Esophagus squamous epithelium (tissue), 5 donors: ENCODE measurements at places on chromosomes 3 and 15.
A peak's percentile ranks its signal among the peaks of the same experiment; 100 is the strongest.

GRCh38 chr3:187648177-187648576 is 22.0 kb downstream of the SST start:
- DNase-seq, result no peak

DNA sequence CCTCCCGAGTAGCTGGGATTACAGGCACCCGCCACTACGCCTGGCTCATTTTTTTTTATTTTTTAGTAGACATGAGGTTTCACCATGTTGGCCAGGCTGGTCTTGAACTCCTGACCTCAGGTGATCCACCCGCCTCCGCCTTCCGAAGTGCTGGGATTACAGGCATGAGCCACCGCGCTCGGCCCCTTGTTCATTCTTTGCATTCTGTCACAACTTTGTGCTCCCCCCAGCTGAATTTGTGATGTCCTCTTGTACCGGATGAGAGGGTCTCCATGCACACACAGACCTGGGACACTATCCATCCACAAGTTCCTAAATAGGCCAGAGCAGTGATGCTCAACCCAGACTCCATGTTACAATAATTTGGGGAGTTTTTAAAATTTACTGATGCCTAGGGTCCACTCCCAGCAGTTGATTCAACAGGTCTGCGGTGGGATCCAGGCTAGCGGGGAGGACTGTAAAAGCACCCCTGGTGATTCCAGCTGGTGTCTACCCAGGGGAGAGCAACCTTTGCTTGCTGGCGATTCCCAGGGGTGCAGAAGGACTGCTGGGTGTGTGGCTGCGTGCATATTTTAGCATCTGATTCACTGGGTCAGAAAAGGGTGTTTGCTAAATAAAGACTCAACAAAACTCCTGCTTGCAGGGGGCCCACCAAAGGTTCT is 1.0 kb downstream of the RASSF1 start:
- no peak for DNase-seq

- DNase-seq, result no peak
These were observed 17.7 kb downstream of the TTC21A start for GRCh38 chr3:39124876-39125840.

DNA sequence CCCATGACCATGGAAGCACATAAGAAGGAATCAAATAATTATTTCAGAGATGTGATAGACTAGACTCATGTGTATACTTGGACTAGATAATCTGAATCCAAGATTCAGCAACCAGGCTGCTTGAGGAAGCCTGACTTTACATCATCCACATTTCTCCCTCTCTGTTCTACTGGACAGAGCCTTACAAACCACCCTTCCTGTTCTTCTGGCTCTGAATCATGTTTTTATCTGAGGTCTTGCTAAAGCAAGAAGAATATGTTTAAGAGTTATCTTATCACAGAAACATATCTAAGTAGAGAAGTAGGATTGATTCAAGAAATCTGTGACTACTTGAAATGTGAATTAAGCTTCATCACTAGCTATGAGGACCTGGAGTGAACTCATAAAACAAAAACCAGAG is 71.1 kb upstream of the SLC24A5 start:
- no peak for DNase-seq

GRCh38 chr3:186930641-186931531 is 560 bp downstream of the ST6GAL1 start:
- DNase-seq, result peak; percentile 22

DNA sequence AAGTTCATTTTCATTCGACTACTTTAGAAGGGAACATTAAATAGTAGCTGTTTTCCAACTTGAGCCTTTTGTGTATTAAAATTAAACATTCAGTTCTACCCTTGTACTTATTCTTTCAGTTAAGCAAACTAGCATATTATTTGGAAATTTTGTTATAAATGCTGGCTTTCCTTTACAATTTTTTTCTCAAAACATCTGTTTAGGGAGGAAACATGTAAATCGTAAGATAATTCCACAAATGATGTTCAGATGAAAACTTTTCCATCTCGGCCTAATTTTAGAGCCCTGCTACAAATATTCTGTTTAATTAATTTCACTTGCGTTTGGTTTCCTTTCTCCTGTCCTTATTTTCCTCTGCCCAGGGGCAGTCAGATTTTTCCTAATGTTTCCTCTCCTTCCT is 476.2 kb upstream of the RGMA start:
- DNase-seq, result no peak

- DNase-seq, result no peak
These were observed 33.8 kb upstream of the TFRC start for GRCh38 chr3:196115678-196116083.

DNA sequence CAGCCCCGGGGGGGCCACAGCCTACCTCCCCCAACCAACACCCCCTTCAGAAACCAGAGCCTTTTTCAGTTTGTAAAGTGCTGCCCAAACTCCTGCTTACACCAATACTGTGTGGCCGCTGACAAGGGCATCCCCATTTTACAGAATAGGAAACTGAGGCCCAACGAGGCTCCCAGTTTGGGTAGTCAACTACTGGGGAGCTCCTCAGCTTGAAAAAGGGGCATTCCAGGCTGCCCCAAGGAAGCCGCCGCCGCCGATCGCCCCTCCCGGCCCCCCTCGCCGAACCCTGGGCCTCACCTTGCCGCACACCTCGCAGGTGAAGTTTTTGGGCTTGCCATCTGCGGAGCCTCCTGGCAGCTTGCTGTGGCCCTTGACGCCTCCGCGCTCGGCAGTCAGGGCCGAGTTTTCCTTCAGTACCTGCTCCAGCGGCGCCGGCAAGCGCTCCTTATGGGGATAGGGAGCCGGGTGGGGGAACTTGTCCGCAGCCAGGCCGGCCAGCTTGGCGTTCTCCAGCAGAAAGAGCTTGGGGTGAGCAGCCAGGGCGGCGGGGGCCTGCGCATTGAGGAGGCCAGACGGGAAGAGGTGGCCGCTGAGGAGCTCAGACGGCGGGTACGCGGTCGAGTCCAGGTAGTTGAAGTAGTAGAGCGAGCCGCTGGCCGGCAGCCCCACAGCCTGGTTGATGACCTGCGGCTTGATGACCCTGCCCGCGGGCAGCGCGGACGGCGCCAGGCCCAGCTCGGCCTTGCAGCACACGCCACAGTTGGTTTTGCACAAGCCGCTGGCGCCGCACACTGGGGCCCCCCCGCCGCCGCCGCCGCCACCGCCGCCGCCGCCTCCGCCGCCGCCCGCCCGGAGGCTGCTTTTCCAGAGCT is 1.4 kb downstream of the FEZF2 start:
- DNase-seq, result no peak

GRCh38 chr3:59052803-59053411 is 3.1 kb upstream of the CFAP20DC start:
- DNase-seq, result no peak

DNA sequence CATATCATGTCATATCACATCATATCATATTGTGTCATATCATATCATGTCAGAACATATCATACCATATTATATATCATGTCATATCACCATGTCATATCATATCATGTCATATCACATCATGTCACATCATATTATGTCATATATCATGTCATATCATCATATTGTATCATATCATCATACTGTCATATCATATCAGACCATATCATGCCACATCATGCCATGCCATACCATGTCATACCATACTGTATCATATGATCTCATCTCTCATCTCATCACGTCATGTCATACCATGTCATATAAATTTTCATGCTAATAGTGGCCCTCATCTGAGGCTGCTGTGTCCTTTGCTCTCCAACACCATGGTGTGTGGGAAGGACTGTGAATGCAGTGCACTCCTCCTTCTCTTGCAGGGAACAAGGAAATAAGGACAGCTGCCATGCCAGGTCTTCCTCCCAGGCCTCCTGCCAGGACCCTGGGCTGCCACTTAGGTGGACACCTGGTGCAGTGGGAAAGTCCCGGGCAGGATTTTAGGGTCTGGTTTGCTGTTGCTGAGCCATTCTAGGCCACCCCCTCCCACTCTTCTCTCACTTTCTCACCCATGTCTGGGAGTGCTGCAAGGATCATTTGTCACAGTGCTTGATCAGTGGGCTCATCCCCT is 72.4 kb upstream of the TRPM1 start:
- no peak for DNase-seq

GRCh38 chr3:37210230-37210629 is 35.8 kb upstream of the LRRFIP2 start:
- DNase-seq, result no peak

DNA sequence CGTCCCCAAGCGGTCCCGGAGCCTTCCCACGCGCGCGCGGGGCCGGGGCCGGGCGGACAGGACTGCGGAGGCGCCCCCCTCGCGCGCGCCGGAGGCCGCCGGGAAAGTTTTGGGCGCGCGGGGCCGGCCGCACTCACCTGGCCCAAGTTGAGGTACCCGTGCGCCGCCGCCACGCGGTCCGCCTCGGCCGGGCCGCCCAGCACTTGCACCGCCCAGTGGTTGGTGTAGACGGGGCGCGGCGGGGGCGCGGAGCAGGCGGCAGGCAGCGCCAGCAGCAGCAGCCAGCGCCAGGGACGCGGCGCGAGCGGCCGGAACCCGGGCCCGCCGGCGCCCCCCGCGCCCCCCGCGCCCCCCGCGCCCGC is 289 bp downstream of the PCSK6 start:
- DNase-seq, result no peak

- DNase-seq, result no peak
These were observed 306.0 kb downstream of the WDR72 start for GRCh38 chr15:53453253-53454105.

GRCh38 chr3:197216914-197217313 is 81.5 kb downstream of the DLG1 start:
- DNase-seq, result no peak

DNA sequence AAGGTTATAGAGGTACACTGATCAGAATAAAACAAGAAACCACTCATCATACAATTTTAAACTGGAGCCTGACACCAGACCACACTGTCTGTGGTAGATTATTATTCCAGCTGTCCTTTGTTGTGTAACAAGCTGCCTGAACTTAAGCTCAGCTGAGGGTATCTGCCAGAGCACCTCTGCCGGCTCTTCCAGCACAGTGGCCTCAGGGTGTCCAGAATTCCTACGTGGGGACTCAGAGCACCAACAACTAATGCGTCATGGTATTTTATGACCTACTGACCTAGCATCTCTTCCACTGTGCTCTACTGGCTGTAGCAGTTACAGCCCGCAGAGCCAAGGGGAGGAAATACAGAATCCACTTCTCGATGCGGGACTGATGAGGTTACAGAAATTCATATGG is 15.6 kb upstream of the RAF1 start:
- no peak for DNase-seq

DNA sequence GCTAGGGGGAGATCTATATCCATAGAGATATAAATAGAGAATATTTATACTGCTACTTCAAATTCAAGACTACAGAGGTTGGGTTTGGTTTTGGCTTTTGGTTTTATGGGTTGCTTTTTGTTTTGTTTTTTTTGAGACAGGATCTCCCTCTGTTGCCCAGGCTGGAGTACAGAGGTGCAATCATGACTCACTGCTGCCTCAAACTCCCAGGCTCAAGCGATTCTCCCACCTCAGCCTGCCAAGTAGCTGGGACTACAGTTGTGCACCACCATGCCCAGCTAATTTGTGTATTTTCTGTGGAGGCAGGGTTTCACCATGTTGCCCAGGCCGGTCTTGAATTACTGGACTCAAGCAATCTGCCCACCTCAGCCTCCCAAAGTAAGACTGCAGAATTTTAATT is 3.9 kb upstream of the UBL7 start:
- no peak for DNase-seq
